Stimulated activated CD8-positive, alpha-beta memory T cell treated with anti-CD3 and anti-CD28 coated beads, Interleukin-4, amount 100 ng/mL, for 1 hour (primary cell): ENCODE measurements at places on chromosomes 11 and 22.

GRCh38 chr11:77821349-77821851 lies 456 bp downstream of the AAMDC start:
- no peak for DNase-seq

- no peak for DNase-seq
These were observed 12.7 kb downstream of the SREBF2 start for GRCh38 chr22:41845380-41846267.

DNA sequence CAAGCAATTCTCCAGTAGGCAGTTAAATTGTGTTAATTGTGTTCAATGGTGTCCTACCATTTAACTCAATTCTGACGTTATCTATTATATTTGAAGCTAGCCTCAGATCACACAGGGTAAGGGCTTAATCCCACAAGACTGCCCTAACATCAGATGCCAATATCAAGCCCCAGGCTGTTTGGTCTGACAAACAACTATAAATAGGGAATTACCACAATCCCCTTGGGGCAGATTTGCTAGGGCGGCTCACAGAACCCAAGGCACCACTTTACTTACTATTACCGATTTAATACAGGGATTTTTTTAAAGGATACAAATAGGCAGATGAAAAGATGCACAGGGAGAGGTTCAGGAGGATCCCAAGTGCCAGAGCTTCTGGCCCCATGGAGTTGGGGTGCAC lies 678.4 kb downstream of the OPCML start:
- no peak for DNase-seq

- DNase-seq: no peak
These were observed 83.6 kb downstream of the MORC2 start for GRCh38 chr22:30885001-30885366.

- DNase-seq: no peak
These were observed 31.7 kb downstream of the TEAD1 start for GRCh38 chr11:12705874-12706273.

- no peak for DNase-seq
These were observed 683 bp downstream of the PLA2G6 start for GRCh38 chr22:38180841-38181452.

- DNase-seq: no peak
These were observed 48.6 kb downstream of the MRGPRX1 start for GRCh38 chr11:18890615-18891014.

DNA sequence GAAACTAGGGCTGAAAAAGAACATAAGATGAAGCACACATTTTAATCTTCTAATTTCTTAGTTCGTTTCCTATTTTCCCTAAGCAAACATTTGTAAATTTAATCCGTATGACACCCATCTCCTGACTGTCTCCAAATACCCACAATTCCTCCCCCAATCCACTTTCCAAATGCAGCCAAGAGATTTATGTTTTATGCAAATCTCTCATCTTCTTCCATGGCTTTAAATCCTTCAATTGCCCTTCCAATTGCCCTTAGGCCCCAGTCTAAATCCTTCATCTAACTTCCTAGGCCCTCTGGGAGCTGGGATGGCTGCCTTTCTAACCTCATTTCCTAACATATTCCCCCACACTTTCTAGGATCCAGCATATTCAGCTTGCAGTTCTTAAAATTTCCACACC lies 18.0 kb upstream of the POU2AF1 start:
- no peak for DNase-seq

GRCh38 chr11:69310934-69311766 lies 17.2 kb downstream of the MYEOV start:
- no peak for DNase-seq

GRCh38 chr11:77205467-77206263 lies 77.6 kb downstream of the MYO7A start:
- no peak for DNase-seq

- DNase-seq: no peak
These were observed 70.2 kb upstream of the PPARA start for GRCh38 chr22:46079861-46080821.

DNA sequence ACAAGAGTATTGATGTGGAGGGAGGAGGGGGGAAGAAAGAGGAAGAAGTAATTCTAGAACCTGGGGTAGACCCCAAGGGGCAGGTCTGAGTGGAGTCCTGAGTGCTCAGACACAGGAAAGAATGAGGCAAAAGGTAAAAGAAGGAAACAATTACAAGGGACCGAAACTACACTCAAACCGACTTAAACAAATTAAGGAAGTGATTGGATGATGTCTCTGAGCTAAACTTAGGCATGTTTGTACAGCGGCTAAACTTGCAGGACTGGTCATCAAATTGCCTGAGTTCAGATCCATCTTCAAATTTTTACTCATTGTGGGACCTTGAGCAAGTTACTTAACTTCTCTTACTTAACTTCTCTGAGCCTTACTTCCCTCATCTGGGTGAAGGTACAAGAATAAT lies 86.3 kb upstream of the LRRC55 start:
- DNase-seq: no peak

GRCh38 chr22:17130199-17130598 lies 9.0 kb upstream of the TMEM121B start:
- no peak for DNase-seq

- no peak for DNase-seq
These were observed 142.4 kb downstream of the KIRREL3 start for GRCh38 chr11:126857860-126858808.

DNA sequence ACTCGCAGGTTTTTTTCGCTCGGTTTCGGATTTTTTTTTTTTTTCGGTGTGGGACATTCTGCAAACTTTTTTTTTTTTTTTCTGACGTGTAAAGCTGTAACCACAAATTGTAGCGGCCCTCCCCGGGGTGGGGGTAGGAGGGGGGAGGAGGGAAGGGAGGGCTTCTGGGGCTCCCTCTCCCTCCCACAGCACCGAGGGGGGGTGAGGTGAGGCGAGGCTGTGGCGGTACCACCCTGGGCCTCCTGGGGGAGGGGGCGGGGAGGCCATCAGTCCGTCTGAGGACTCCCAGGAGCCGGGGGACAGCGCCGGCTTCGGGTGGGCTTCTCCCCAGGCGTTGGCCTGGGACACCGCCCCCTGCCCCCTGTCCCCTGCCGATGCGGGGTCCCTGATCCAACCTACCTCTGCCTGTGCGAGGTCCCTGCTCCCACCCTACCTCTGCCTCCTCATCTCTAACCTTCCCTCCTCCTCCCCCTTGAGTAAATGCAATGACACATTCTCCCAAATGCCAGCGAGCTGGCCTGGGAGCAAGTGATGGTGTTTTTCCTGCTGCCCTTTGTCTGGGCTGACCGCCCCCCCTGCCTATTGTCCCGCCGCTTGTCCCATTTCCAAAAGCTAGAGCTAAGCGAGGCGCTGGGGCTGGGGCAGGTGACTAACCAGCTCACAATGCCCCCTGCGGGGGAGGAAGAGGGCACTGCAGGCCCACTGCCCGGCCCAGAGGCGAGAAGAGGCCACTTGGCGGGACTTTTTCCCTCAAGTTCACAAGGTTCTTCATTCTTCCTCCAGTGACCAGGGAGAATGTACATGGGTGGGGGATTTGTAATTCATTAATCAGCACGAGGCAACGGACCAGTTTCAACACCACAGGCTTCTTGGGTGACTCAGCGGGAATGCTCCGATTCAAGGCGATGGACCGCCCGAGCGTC lies 511 bp upstream of the CLCF1 start:
- DNase-seq: peak; percentile 53

- no peak for DNase-seq
These were observed 66.3 kb upstream of the CHRM4 start for GRCh38 chr11:46457659-46458424.

DNA sequence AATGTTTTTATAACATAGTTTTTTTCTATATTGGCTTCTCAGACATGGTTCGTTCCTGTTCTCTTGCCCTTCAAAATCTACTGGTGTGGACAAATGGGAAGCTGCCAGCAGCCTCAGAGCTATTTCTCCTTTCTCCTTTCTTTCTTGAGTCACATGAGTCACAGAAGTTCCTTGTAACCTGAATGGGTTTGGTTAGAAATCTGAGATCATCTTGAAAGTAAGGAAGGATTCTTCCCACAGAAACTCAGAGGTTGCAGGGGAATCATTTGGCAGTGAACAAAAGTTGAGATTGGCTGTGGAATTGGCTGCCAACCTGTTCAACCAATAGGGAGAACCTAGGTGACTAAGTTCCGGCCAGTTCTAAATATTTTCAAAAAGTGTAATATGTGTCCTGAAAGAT lies 12.5 kb downstream of the PLET1 start:
- no peak for DNase-seq

DNA sequence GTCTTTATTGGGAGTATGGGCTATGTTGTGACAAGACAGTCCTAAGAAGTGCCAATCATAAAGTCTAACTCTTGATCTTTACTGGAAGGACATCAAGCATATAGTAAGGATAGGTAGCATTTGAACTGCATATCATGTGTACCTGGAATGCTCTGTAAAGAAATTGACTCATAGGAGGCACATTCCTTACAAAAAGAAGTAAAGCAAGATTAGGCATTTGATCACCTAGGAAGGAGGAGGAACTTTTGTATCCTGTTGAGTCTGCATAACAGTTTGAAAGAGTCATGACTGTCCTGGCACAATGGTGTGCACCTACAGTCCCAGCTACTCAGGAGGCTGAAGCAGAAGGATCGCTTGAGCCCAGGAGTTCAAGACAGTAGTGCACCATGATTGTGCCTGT lies 42.2 kb upstream of the DNAJB7 start:
- DNase-seq: no peak

GRCh38 chr11:71525938-71526495 lies 1.1 kb upstream of the KRTAP5-7 start:
- DNase-seq: no peak

DNA sequence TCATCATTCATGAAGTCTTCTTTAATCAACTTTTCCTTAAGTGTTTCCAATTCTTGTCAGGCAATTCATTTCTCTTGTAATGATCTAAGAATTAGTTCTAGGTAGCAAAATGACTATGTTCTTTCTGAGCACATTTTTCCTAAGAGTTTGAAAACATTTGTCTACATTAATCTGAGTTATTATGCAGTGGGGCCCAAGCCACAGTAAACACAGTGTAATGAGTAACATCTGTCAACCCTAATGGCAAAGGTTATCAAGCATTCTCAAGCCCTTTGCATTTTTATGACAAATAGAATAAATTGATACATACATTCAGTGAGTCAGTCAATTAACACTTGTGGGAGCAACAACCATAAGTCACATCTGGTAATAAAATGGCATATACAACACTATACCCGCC lies 106.7 kb upstream of the ZC3H12C start:
- DNase-seq: no peak

- DNase-seq: no peak
These were observed 56.5 kb upstream of the SHISAL1 start for GRCh38 chr22:44369293-44369661.

GRCh38 chr22:27913162-27913741 lies 5.8 kb downstream of the PITPNB start:
- no peak for DNase-seq

- no peak for DNase-seq
These were observed 14.6 kb downstream of the SLC43A1 start for GRCh38 chr11:57500926-57501325.

- DNase-seq: no peak
These were observed 7.3 kb upstream of the AHNAK start for GRCh38 chr11:62553839-62554361.
